ENCODE measurements at places on chromosomes 1 and 21. TPM values are rescaled to one million over a fixed set of nuclear protein-coding genes. Genes with fewer than 3 reads are reported as not detected.
A peak's percentile ranks its signal among the peaks of the same experiment; 100 is the strongest.

DNA sequence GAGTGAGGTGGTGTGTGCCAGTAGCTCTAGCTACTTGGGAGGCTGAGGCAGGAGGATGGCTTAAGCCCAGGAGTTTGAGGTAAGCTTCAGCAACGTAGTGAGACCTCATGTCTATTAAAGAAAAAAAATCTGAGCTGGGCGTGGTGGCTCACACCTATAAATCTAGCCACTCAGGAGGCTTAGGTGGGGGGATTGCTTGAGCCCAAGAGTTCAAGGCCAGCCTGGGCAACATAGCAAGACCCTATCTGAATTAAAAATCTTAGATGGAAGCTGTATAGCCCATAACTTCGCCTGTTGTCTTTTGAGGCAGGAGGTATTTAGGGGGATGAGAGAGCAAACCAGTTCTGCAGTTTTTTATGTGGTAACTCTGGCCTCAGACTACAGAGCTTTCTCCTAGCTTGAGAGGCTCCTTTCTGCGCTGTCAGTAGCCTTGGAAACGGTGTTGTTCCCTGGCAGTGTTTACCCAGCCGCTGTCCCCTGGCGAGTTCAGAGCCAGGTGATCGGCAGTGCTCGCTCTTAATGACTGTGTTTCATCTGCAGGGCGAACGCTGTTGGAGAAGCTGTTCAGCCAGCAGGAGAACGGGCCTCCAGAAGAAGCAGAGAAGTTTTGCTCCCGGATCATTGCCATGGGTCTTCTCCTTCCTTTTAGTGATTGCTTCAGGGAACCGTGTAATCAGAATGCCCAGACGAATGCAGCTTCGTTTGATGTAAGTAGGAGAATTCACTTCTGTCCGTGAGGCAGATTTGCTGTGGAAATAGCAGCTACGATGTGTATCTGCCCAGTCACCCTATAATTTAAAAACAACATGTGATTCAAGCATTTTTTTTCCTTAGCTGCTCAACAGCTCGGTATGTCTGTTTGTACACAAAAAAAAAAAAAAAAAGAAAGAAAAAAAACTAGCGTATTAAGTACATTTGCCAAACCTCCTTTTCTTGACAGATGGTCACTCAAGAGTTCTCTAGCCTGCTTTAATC, 31.2 kb downstream of the FMN2 start:
- no peaks in the 10 kb centered on the region for H3K36me3 ChIP-seq
- no peak overlapping the region for H3K4me3 ChIP-seq

The LEFTY2 gene
- not detected for total RNA-seq

- no peaks in the 10 kb centered on the region for H3K36me3 ChIP-seq
- H3K4me3 ChIP-seq, result peak overlapping the region; percentile 66
- no peaks in the 10 kb centered on the region for H3K27me3 ChIP-seq
These were observed 36.0 kb downstream of the NUAK2 start for GRCh38 chr1:205285381-205286101.

DNA sequence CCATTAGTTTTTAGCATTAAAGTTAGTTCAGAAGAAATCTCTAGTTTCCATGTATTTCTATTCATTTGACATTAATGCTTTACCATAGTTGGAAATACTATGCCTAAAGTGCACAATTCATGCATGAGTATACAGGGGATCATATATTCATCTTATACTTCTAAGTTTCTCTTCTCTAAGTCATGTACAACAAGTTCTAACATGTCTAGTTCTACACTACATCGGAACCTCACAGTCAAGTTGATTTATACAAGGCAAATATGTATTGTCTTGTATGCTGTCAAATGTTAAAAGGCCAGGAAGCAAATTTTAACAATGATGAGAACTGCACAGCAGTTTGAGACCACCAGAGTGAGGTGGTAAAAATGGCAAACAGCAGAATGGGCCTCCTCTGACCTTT, 22.9 kb upstream of the MOB3C start:
- no peaks in the 10 kb centered on the region for H3K4me1 ChIP-seq
- H3K27me3 ChIP-seq, result no peaks in the 10 kb centered on the region
- no peak for DNase-seq
- H3K4me3 ChIP-seq, result no peak overlapping the region
- no peaks in the 10 kb centered on the region for H3K36me3 ChIP-seq
- no peak overlapping the region for H3K27ac ChIP-seq

The CTSS gene
- total RNA-seq, result 76.2 TPM

- no peaks in the 10 kb centered on the region for H3K36me3 ChIP-seq
- H3K27ac ChIP-seq, result no peak overlapping the region
- no peaks in the 10 kb centered on the region for H3K27me3 ChIP-seq
- no peaks in the 10 kb centered on the region for H3K4me1 ChIP-seq
These were observed 49.4 kb downstream of the TMCO4 start for GRCh38 chr1:19750101-19750881.

The APOBEC4 gene
- not detected for total RNA-seq

- no peak for DNase-seq
- H3K4me3 ChIP-seq, result no peak overlapping the region
- H3K27ac ChIP-seq, result no peak overlapping the region
- no peaks in the 10 kb centered on the region for H3K4me1 ChIP-seq
- H3K36me3 ChIP-seq, result peaks cover 4% of the 10 kb centered on the region
These were observed 312.7 kb upstream of the NCAM2 start for GRCh38 chr21:20685475-20685874.

DNA sequence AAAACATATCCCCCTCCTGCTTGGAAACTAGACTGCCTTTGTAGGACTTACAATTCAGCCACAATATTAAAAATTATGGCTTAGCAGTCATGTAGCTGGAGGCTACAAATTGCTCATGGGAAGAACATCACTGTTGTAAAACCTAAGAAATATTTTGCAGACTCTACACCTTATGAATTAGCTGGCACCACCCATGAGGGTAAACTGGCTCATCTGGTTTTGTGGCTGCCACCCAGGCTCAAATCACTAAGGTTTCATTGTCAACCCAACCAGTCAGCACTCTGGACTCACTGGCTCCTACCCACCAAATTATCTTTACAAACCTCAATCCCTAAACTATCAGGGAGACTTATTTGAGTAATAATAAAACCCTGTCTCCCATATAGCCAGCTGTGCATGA, 100.7 kb upstream of the OLFM3 start:
- H3K27me3 ChIP-seq, result no peaks in the 10 kb centered on the region
- H3K27ac ChIP-seq, result no peak overlapping the region
- H3K4me3 ChIP-seq, result no peak overlapping the region
- DNase-seq, result no peak

The DTL gene
- 43.2 TPM for total RNA-seq

The CTH gene
- 5.3 TPM for total RNA-seq

GRCh38 chr1:60762176-60762575, 320.2 kb upstream of the NFIA start:
- H3K27me3 ChIP-seq, result peaks cover 7% of the 10 kb centered on the region
- H3K36me3 ChIP-seq, result no peaks in the 10 kb centered on the region
- no peak for DNase-seq
- no peaks in the 10 kb centered on the region for H3K4me1 ChIP-seq
- no peak overlapping the region for H3K4me3 ChIP-seq

DNA sequence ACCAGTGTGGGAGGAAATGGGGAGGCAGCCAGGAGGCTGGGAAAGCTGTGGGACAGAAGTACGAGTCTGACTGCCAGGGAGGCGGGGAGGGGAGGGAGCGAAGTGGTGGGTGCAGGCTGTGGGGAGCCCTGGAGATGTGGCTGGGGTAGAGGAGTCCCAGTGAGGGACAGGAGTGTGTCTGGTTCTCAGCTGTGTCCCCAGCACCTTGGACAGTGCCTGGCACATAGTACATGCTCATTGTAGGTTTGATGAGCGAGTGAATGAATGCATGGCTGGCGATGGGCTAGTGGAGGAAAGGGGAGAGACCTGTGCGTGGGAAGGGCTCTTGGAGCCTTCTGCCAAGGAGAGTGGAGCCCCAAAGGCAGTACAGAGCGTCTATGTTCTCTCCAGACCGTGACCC, 104.1 kb downstream of the SIK1 start:
- no peak overlapping the region for H3K27ac ChIP-seq
- H3K36me3 ChIP-seq, result no peaks in the 10 kb centered on the region
- DNase-seq, result no peak
- H3K4me3 ChIP-seq, result no peak overlapping the region
- H3K4me1 ChIP-seq, result no peaks in the 10 kb centered on the region

- no peak overlapping the region for H3K4me3 ChIP-seq
- no peak overlapping the region for H3K27ac ChIP-seq
- DNase-seq, result no peak
- H3K36me3 ChIP-seq, result no peaks in the 10 kb centered on the region
These were observed 199.2 kb upstream of the ST6GALNAC5 start for GRCh38 chr1:76668046-76668445.

- H3K4me3 ChIP-seq, result no peak overlapping the region
- no peaks in the 10 kb centered on the region for H3K36me3 ChIP-seq
- no peak for DNase-seq
- H3K27ac ChIP-seq, result no peak overlapping the region
- H3K4me1 ChIP-seq, result no peaks in the 10 kb centered on the region
These were observed 198.4 kb upstream of the VAMP3 start for GRCh38 chr1:7572654-7573152.

The REG4 gene
- total RNA-seq, result 0.73 TPM

The AIM2 gene
- total RNA-seq, result 6.6 TPM

The CFAP74 gene
- not detected for total RNA-seq

GRCh38 chr1:205977402-205978014, 25.7 kb downstream of the RAB7B start:
- no peak overlapping the region for H3K4me3 ChIP-seq
- no peaks in the 10 kb centered on the region for H3K27me3 ChIP-seq

Data from natural killer cell treated with Interleukin-12 subunit alpha and Interleukin-12 subunit beta and Interleukin-15 and Interleukin-18, amount 100 ng/mL, for 72 hours (primary cell).